Ureter (tissue), 1 donor: ENCODE measurements at places on chromosomes 7 and 10.
A peak's percentile ranks its signal among the peaks of the same experiment; 100 is the strongest.

GRCh38 chr7:157980774-157981173, 606.8 kb downstream of the PTPRN2 start:
- DNase-seq, result no peak

DNA sequence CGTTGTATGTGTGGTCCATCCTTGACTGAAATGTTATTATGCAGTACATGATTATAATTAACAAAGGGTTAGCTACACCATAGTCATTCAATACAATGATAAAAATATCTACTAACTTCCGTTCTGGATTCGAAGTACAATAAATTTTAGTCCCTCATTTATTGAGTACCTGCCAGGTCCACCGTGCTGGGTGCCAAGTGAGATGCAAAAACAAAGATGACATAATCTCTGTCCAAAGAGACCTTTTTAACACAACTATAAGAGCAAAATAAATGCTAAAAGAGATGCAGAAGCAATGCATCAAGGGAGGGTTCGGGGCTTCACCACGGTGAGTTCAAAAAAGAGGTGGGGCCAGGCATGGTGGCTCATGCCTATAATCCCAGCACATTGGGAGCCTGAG, 33.1 kb downstream of the LAMB1 start:
- DNase-seq, result no peak

DNA sequence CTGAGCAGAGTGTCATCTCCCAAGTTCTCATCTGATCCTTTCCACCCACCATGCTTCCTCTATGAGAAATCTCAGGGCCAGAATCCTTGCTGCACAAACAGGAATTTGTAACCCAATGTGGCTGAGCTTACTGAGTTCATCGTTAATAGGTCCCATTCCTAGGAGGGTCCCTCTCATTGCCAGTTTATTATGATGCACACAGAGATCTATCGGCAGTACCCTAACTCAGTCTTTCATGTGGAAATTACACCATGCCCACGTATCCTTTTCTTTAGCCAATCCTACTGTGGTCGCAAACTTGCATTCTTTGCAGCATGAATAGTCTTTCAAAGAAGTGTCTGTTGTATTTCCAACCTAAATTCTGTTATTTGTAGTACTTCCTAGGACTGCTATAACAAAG, 12.1 kb downstream of the TMEM236 start:
- no peak for DNase-seq

DNA sequence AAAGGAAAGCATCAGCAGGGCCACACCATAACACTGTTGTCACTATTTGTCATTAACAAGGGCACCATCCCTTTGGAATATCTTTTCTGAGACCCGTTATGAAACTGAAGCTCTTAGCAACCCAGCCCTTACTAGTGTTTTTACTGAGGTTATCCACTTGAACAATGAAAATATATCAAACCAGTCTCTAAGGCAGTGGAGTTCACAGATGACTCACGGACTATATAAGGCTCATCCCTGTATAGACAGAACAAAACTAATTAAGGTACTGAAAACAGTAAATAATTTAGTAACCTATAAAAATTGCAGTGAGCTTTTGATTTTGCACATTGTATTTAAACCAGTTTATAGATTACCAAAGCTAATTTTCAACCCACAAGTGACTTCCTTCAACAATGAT, 196.0 kb downstream of the ELAPOR2 start:
- DNase-seq, result no peak

DNA sequence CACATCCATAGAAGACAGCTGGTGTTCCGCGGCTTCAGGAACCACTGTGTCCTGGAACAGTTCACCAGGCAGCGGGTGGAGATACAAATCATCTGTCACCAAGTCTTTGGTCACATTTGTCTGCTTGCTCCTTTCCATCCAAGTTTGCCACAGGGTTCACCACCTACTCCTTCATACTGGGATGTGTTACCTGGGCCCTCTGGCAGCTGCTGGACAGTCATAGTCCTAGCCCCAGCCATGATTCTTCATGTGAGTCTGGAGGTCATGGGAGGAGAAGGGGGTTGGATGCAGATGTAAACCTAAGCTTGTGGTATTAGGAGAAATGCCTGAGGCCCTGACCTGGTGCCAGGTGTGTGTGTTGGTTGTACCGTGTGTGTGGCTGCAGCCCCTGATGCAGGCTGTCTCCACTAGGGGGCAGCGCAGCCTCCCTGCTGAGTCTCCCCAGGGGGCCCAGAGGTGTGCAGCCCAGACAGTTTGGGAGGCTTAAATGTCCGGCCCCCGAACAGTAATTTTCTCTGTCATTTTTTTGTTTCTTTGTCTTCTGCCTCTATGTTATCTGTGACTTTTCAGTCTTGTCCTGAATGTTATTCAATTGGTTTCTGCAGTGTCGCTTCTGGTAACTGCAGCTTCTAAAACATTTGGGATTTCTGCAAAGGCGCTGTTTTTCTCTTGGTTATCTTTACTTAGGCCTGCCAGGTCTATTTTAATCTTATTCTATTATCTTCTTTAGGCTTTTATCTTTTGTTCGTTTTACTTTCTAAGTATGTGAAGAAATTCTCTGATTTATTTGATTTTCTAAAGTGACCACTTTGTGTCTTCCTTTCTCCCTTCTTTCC, 14.8 kb downstream of the NPS start:
- DNase-seq, result no peak

- peak; percentile 57 for DNase-seq
Measured at GRCh38 chr10:50622706-50623662, 772 bp downstream of the SGMS1 start.

DNA sequence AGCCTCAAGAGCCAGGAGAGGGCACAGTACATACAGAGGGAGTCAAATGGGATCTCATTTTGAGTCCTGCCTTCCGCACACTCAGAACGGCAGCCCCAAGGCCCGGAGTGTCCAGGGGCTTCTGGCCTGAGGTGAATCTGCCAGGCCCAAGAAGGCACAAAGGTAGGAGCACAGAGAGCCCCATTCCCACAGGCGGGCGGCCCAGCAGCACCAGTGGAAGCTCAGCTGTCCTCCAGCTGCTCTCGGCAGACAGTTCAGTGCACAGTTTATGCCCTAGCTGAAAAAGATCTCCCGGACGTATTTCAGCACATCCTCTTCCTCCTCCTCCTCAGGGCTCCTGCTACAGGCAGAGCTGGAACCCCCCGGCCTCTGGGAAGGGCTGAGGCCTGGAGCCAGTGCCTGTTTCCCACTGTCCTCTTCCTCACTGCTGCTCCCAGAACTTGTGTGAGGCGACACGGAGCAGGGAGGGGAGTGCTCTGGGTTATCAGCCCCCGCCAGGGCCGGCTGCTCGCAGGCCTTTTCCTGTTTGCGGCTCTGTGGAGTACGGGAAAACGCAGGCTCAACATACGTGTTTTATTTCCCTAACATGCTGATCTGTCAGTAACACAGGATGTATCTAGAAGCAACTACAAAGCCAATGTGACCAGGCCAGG, 4.0 kb downstream of the CYREN start:
- no peak for DNase-seq

DNA sequence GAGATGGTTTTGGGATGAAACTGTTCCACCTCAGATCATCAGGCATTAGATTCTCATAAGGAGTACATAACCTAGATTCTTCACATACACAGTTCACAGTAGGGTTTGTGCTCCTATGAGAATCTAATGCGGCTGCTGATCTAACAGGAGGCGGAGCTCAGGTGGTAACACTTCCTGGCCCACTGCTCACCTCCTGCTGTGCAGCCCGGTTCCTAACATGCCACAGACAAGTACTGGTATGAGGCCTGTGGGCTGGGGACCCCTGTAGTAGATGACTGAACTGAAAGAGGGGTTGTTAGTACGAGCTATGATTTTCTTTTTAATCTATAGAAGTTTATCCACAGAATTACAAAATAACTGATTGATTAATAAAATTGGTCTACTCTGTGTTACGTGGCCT, 48.1 kb downstream of the DGKB start:
- DNase-seq, result no peak

DNA sequence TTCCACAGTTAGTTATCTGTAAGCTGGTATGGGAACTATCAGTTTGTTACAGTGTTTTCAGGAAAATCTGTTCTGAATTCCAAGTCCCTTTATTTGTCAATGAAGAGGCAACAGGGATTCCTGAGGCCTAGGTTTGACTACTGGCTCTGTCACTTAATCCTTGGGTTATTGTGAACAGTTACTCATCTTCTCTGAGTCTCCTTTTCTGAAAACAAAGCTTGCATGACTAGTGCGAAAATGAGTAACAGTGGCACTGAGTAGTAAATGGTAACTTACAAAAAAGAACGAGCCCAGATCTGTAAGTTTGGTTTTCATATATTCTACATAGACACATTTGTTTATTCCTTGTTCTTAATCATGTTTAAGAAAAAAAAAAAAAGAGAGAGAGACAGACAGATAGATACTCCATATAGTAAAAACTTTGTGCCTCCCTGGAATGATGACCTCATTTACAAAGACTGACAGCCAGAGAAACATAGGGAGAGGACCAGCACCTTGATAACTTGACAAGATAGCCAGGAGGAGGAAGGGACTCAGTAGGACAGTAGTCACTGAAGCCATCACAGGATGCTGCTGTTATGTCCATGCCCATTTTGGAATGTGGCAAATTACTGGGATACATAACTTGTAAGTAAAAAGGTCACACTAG, 1.9 kb downstream of the MRPS33 start:
- DNase-seq, result no peak
